ENCODE measurements at places on chromosomes 7 and 10.
A peak's percentile ranks its signal among the peaks of the same experiment; 100 is the strongest.

DNA sequence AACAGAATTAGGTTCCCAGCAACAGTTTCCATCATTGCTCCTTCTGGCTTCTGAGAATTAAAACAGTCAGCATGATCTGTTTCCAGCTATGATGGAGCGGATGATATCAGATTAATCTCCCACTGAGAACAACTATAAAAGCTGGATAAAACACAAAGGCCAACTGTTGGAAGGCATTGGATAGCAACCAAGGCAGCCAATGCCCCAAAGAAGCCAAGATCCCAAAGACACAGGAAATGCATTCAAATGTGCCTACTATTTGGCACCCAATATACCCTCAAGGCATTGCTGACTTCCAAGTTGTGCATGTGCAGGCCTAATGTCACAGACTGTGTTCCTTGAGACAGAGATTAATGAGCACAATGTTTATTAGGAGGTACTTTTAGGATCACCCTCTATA lies 259.3 kb downstream of the ARHGAP12 start:
- no peak for DNase-seq

GRCh38 chr10:60883187-60883586 lies 60.8 kb downstream of the RHOBTB1 start:
- DNase-seq = peak; percentile 45

- DNase-seq = no peak
These were observed 94.0 kb upstream of the FAM180A start for GRCh38 chr7:135842446-135843179.

- DNase-seq = no peak
These were observed 13.6 kb downstream of the SNX10 start for GRCh38 chr7:26305090-26305868.

DNA sequence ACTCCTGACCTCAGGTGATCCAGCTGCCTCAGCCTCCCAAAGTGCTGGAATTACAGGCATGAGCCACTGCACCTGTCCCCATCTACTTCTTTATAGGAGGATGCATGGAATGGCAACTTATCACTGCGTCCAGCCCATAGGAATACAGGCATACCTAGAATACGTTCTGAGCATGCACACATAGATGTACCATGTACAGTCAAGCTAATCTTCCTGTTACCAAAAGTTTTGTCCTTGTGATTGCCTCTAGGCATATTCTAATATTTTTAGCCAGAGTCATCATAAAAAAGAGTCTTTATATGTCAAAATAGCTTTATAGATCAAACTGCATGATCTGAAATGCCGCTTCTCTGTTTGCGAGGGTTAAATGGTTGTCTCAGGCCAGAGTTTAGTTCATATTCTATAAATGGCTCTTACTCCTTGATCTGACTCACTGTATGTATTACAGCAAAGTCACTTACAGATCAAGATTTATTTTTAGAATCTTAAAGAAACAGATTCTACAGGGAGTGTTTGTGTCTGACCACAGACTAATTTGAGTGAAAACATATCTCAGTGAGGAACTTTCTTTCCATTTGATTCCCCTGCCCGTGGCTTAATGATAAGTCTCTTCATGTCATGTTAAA lies 210.9 kb downstream of the CREB5 start:
- no peak for DNase-seq

DNA sequence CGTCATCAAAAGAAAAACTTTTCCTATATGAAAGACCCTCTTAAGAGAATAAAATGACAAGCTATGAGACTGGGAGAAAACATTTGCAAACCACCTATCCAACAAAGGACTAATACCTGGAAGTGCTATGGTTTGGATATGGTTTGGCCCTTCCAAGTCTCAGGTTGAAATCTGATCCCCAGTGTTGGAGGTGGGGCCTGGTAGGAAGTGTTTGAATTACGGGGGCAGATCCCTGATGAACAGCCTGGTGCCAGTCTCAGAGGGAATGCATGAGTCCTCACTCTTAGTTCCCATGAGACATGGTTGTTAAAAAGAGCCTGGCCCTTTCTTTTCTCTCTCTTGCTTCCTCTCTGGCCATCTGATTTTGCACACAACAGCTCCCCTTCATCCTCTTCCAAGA lies 6.3 kb downstream of the ALDH18A1 start:
- DNase-seq = no peak

Data from T-helper 2 cell (primary cell).